ENCODE measurements at places on chromosomes 12 and 14.

GRCh38 chr12:99997806-99998205 is 13.1 kb upstream of the ANKS1B start:
- no peak for DNase-seq

DNA sequence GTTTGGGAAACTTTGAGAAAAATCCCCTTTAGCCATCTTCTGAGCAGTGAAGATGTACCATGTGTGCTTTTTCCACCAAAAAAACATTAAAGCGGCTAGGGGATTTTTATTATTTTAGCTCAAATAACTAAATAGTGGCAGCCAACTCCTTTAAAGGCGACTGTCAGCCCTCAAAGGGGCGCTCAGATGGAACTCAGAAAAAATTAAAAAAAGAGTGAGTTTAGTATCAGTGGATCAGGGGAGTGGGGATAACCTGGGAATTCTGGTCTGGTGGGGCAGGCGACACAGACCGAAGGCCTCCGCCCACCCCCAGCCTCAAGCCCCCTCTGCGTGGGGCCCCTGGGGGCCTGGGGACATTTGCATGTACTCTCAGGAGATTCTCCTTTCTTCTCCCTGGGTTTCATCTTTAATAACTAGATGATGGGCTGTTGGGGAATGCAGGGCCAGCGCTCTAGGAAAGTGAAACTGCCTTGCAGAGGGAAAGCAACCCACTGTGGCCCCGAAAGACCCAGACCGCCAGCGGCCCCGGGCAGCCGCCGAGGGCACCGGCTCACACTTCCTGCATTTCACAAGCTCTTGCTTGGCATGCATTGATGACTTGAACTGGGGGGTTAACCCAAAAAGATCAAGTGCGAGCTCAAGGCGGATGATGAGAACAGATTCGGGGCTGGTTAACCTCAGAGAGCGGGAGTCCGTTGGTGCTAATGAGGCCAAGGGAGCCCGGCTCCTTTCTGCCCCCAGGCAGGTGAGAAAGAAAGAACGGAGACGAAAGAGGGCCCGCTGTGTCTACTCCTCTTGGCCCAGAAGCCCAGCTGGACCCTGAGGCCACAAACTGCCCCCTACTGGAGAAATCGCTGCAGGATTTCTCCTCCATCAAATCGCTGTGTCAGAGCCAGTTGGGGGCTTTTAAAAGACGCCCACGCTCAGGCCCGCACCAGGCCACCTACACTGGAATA is 7.3 kb upstream of the BATF start:
- no peak for DNase-seq

DNA sequence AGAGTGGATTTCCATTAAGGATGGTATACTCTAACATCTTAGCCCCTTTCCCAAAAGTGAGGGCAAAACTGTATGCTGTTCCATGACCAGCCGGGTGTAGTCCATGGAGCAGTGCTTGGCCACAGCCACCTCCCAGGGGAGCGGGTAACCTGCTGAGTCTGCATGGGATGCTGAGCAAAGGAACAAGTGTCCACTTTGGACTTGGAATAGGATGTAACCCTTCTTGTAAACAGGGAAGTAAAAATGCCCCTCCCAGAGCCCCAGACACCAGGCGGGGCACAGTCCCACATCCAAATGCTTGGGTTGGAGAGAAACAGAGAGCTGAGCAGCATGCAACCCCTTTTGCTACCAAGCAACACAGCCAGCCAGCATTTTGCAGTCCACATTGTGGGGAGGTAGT is 65.6 kb downstream of the ACTN1 start:
- no peak for DNase-seq

GRCh38 chr12:39240587-39240986 is 202.3 kb downstream of the KIF21A start:
- no peak for DNase-seq

GRCh38 chr12:12327802-12328201 is 22.2 kb downstream of the MANSC1 start:
- peak; percentile 83 for DNase-seq

GRCh38 chr12:59168647-59169046 is 248.3 kb upstream of the LRIG3 start:
- no peak for DNase-seq

- peak; percentile 17 for DNase-seq
Observed at GRCh38 chr14:74582910-74583581, 29.0 kb downstream of the LTBP2 start.

GRCh38 chr12:56810918-56811317 is 47.8 kb downstream of the HSD17B6 start:
- no peak for DNase-seq

GRCh38 chr12:49847161-49847560 is 4.3 kb upstream of the BCDIN3D start:
- DNase-seq: no peak

- peak; percentile 86 for DNase-seq
Observed at GRCh38 chr12:76266797-76267196, 81.4 kb downstream of the BBS10 start.

DNA sequence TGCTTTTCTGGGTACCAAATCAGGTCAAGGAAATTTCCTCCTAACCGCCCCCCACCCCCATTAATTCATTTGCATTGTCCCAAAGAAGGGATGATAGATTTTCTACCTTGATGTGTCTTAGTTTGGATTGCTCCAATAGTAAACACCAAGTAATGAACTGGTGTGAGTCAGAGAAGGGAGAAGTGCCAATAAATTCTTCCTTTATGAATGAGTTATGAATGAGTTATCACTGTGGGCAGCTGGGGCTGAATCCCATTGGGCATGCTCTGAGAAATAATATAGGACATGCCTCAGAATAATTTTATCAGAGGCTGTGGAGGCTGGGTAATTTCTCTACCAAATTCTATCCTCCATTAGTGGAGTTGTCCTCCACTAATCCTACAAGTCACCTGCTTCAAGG is 277.9 kb upstream of the FLRT2 start:
- peak; percentile 92 for DNase-seq

GRCh38 chr12:78530100-78530765 is 334.3 kb upstream of the SYT1 start:
- peak; percentile 8 for DNase-seq

DNA sequence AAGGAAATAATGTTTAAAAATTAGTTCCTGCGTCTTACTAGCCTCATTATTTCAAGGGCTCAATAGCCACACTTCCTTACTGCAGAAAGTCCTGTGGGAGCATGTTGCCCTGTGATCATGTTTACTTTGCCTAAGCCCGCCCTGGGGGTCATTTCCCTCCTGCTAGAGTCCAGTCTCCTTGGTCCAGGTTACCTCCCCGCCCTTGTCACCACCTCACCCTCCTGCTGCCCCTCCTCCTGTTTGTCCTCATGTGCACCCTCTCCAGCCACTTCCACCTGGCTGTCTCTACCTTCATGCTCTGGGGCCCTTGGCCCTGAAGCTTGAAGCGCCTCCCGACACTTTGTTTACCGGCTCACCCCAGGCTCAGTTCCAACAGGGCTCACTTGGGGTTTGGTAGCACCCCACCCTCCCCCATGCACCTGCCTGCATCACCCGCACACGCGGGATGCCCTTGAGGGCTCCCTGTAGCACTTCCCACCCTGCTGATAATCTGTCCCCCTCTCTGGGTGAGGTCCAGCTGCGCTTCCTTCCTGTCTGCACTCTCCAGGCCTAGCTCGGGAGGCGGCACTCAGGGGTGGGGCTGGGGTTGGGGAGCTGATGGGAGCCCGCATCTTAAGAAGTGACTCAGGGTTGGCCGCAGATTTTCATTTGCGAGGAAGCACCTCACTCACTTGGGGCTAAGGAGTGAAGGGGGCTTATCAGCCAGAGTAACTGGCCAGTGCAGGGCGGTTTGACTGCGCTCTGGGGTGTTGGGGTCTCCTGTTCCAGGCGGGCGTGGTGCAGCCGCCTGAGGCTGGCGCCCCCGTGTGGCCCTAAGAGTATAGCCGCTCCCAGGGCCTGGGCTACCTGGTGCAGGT is 40.1 kb downstream of the SMIM41 start:
- peak; percentile 43 for DNase-seq

GRCh38 chr14:65213316-65213715 is 111.0 kb upstream of the MAX start:
- DNase-seq: no peak

- peak; percentile 27 for DNase-seq
Observed at GRCh38 chr14:68286667-68287066, 467.1 kb downstream of the RAD51B start.

DNA sequence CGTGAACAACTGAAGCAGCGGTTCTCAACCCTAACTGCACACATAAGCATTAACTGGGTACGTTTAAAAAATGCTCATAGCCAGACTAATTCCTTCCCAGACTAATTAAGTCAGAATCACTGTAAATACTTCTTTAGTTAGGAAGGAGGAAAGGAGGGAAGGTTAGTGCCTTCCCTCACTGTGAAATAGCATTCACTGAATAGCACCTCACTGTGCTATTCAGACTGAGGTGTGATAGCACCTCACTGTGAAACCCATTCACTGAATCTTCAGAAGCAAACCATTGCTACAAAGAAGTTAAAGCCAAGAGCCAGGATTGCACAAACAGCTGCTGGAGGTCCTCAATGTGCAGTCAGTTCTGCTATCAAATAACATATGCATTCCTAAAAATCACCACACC is 58.8 kb downstream of the RTN1 start:
- no peak for DNase-seq

DNA sequence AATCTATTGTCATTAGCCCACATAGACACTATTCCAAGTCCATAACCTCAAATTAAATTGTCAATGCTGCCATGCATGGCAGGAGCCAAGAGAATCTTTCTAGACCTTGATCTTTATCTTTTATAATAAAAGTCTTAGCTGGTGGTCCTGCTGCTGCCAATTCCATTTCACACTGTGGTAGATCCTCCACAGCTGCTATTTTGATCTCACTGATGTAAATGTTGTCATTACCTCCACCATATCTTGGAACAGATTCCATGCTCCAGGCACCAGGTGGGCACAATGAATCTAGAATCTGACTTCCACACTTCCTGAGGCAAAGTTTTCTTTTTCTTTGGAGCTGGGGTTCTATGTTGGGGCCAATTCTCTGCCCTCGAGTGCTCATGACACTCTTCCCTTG is 161.2 kb downstream of the TMTC3 start:
- no peak for DNase-seq

GRCh38 chr12:98701166-98701565 is 56.1 kb downstream of the APAF1 start:
- DNase-seq: no peak

- DNase-seq: no peak
Observed at GRCh38 chr14:78131201-78131600, 39.0 kb upstream of the NRXN3 start.

- DNase-seq: no peak
Observed at GRCh38 chr12:77402716-77403115, 337.3 kb upstream of the E2F7 start.

GRCh38 chr12:27192118-27192802 is 51.8 kb upstream of the STK38L start:
- DNase-seq: no peak

DNA sequence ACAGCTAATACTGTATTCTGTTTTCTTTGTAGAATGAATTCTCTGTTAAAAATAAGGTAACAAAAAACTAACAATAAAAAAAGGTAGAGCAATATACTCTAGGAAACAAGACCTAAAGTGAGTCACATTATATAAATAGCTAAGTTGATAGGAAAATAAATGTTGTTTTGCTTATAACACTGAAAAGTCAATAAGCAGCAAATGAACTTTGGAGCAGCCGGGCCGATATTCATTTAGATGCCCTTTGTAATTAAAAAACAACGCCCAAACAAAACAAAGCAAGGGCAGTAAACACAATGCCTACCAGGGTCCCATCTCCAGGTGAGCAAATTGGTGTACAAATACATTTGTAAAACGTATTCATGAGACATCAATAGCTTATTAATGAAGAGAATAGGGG is 227.6 kb upstream of the FOXN3 start:
- no peak for DNase-seq

DNA sequence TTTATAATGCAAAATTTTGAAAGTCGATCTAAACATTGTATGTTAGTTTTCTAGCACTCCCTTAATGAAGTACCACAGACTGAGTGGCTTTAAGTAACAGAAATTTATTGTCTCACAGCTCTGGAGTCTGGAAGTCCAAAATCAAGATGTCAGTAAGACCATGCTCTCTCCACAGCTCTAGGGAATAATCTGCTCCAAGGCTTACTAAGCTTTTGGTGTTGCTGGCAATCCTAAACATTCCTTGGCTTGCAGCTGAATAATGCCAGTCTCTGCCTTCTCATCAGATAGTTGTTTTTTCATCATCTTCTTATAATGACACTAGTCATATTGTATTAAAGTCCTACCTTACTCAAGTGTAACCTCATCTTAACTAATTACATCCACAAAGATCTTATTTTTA is 102.2 kb downstream of the RASSF9 start:
- peak; percentile 40 for DNase-seq

DNA sequence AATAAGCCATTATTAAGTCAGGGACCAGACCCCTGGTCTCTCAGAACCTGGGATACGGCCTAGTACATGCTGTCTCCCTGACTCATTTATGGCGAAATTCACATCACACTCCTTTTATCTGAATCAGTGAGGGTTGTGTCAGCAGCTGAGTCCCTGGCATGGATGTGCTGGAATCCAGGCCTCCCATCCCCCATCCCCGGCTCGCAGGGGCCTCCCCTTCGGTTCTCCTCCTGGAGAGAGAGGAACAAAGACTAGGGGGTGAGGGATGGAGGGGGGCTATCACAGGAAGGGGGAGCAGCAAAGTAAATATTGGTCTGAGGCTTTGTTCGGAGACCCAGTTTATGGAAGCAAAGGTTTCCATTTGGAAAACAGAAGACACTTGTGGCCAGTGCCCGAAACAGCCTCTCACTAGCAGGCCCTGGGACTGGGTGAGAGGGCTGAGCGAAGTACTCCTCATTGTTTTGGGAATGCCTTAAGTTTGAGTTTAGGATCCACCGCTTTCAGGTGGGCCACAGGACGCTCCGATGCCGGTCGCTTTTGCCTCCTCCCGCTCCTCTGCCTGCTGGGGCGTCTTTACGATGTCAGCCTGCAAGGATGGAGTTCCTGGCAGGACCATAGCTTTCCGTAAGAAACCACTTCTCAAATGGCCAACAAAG is 145.0 kb downstream of the PRKCH start:
- peak; percentile 97 for DNase-seq

GRCh38 chr14:71399057-71399487 is 491.8 kb downstream of the PCNX1 start:
- DNase-seq: no peak

- DNase-seq: peak; percentile 45
Observed at GRCh38 chr14:54730156-54730961, 163.4 kb downstream of the SAMD4A start.

GRCh38 chr14:75492832-75493591 is 29.3 kb upstream of the BATF start:
- DNase-seq: no peak

- DNase-seq: no peak
Observed at GRCh38 chr14:22218728-22219127, 370.3 kb downstream of the DAD1 start.

GRCh38 chr12:92108651-92109050 is 37.0 kb downstream of the BTG1 start:
- DNase-seq: peak; percentile 60
